ENCODE measurements at places on chromosomes 6 and 20.
A peak's percentile ranks its signal among the peaks of the same experiment; 100 is the strongest.

- no peak for DNase-seq
These were observed 126.8 kb downstream of the MAP3K7 start for GRCh38 chr6:90460051-90460450.

- DNase-seq = no peak
These were observed 50.0 kb downstream of the ADAT2 start for GRCh38 chr6:143400258-143401067.

GRCh38 chr6:125082908-125083683, 70.5 kb upstream of the TPD52L1 start:
- no peak for DNase-seq

DNA sequence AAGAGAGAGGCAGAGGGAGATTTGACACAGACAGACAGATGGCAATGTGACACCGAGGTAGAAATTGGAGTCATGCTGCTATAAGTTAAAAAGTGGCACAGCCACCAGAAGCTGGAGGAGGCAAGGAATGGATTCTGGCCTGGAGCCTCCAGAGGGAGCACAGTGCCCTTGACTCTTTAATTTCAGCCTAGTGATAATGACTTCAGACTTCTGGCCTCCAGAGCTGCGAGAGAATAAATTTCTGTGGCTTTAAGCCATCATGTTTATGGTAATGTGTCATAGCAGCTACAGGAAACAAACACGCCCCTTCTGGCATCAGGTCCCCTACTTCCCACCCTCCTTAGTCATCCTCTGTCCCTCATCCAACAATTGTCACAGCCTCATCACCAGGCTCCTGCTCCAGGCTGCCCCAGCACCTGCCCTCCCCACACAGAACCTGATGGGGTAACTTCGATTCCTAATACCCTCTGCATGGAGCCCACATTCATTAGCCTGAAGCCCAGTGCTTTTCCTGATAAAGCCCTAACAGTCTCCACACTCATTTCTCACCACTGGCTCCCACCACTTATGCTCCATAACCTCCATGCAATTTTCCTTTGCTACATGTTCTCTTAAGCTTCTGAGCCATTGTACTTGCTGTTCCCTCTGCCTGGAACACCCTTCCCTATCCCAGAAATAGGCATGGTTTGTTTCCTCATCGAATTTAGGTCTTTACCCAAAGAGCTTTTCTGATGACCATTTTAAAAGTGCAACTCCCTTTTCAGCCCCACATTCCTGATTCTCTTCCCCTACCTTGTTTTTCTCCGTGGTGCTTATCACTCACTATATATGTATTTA, 69.7 kb upstream of the TOX2 start:
- DNase-seq = peak; percentile 23

GRCh38 chr6:37243816-37244370, 13.7 kb upstream of the TBC1D22B start:
- DNase-seq = no peak

- no peak for DNase-seq
These were observed 10.9 kb upstream of the OSER1 start for GRCh38 chr20:44221368-44221954.

DNA sequence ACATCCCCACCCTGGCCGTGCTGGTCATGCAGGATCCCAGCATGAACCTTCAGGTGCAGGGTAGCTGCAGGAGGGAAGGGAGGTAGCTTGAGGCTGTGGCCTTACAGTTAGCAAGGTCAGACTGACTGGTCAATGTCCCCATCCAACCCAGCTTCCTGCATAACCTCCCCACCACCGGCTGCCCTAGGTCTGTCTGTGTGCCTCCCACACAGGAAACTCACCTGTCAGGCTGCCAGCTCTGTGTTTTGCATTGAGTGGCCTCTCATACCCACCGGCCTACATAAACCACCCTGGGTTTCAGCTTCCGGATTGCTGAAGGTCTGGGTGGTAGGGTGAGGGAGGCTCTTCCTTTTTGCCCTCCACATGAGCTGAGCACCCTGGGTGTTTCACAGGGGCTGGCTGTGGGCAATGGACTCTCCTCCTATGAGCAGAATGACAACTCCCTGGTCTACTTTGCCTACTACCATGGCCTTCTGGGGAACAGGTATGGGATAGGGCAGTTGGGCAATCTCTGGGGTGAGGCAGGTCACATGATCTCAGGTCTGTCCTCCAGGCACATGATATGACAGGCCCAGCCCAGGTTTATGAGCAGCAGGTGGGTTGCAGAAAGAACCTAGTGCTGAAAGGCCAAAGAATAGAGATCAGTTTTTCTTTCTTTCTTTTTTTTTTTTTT, 1.8 kb downstream of the CTSA start:
- no peak for DNase-seq

- DNase-seq = no peak
These were observed 54.0 kb downstream of the NPEPL1 start for GRCh38 chr20:58746620-58747019.

Data from lower leg skin (tissue), 4 donors.